ENCODE measurements at places on chromosomes 11 and 22.

DNA sequence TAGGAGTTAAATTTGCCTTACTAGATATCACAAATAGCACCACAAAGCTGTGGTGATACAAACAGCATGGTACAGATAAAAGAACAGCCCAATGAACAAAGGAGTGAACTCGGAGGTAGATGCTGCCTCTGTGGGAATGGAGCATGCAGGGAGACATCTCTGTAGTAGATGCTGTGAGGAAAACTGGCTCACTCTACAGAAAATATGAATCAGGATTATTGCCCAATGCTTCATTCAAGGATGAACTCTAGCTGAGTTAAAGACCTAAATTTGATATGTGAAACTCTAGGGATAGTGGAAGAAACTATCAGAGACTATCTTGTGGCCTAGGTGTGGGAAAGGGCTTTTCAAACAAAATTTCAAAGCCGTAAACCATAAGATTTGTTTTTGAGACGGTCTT is 15.3 kb upstream of the CAPN5 start:
- DNase-seq = no peak

GRCh38 chr11:83726316-83726715 is 440.1 kb upstream of the CCDC90B start:
- DNase-seq = no peak

GRCh38 chr11:72808331-72808798 is 5.8 kb upstream of the ATG16L2 start:
- no peak for DNase-seq

DNA sequence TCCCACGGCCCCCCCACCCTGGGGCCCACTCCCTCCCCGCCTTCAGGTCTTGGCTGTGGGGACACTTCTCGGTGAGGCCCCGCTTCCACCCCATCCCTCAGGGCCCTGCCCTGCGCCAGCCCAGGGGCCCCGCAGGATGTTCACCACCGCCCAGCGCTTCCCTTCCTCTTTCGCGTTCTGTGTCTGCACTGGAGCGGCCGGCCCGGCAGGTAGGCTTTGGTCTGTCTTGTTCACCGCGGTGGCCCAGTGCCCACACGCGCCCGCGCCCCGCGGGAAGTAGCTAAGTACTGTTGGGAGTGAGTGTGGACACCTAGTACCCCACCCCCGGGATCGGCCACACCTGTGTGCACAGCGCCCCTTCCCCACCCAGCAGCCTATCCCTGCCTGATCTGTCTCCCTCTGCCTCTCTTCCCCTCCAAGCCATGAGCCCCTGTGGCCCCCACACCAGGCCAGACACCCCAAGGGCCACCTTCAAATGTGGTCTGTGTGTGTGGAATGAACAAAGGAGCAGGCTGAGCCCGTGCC is 85.4 kb downstream of the WNT7B start:
- no peak for DNase-seq

GRCh38 chr11:79438631-79439409 is 2.0 kb downstream of the TENM4 start:
- DNase-seq = peak; percentile 56
